ENCODE measurements at places on chromosomes 12 and 14. TPM values are rescaled to one million over a fixed set of nuclear protein-coding genes. Genes with fewer than 3 reads are reported as not detected.

PARP2 gene
- polyA plus RNA-seq = 2.9 TPM

OTOGL gene
- polyA plus RNA-seq = not detected

TAMALIN gene
- 0.63 TPM for polyA plus RNA-seq

GRCh38 chr12:82800185-82800584, 113.5 kb downstream of the TMTC2 start:
- H3K4me1 ChIP-seq = no peaks in the 10 kb centered on the region
- no peak overlapping the region for H3K4me3 ChIP-seq
- DNase-seq = no peak
- no peaks in the 10 kb centered on the region for H3K27me3 ChIP-seq
- peaks cover 6% of the 10 kb centered on the region for H3K36me3 ChIP-seq

- H3K27ac ChIP-seq = no peak overlapping the region
- H3K4me1 ChIP-seq = peaks cover 6% of the 10 kb centered on the region
- H3K36me3 ChIP-seq = peaks cover 92% of the 10 kb centered on the region
Measured at GRCh38 chr14:102902523-102903247, 19.8 kb upstream of the AMN start.

- no peaks in the 10 kb centered on the region for H3K27me3 ChIP-seq
- no peaks in the 10 kb centered on the region for H3K4me1 ChIP-seq
- DNase-seq = no peak
- H3K4me3 ChIP-seq = no peak overlapping the region
Measured at GRCh38 chr12:107486140-107486892, 199.3 kb upstream of the PWP1 start.

KRT81 gene
- polyA plus RNA-seq = not detected

DNA sequence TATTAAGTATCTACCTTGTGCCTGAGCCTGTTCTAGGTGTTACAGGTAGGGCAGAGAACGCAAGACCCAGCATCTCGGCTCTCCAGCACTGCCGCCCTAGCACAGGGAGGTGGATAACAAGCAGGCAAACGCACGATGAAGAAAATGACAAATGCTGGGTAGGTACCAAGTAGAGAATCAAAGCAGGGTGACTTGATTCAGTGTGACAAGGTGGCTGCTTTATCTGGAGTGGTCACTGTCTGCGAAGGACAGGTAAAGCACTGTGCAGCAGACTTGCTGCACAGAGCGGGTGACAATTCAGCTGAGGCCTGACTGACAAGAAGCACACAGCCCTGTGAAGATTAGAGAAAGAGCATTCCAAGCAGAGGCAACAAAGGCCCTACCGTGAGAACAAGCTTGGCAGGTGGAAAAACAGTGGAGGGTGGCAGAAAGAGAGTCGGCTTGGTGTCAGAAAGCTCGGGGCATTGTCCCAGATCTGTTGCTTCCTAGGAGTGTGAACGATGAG, 12.9 kb downstream of the PRKCH start:
- H3K27me3 ChIP-seq = no peaks in the 10 kb centered on the region
- no peak for DNase-seq
- no peak overlapping the region for H3K4me3 ChIP-seq
- peaks cover 15% of the 10 kb centered on the region for H3K4me1 ChIP-seq
- no peaks in the 10 kb centered on the region for H3K36me3 ChIP-seq

- no peaks in the 10 kb centered on the region for H3K4me1 ChIP-seq
- no peak for DNase-seq
- no peaks in the 10 kb centered on the region for H3K36me3 ChIP-seq
- no peak overlapping the region for H3K4me3 ChIP-seq
- H3K27me3 ChIP-seq = no peaks in the 10 kb centered on the region
Measured at GRCh38 chr14:63435204-63435603, 108.0 kb downstream of the PPP2R5E start.

- DNase-seq = no peak
- H3K4me3 ChIP-seq = no peak overlapping the region
- H3K4me1 ChIP-seq = peaks cover 7% of the 10 kb centered on the region
- H3K27ac ChIP-seq = no peak overlapping the region
- H3K36me3 ChIP-seq = no peaks in the 10 kb centered on the region
- H3K27me3 ChIP-seq = no peaks in the 10 kb centered on the region
Measured at GRCh38 chr12:19886639-19887064, 447.4 kb downstream of the AEBP2 start.

GRCh38 chr14:51564460-51564859, 87.2 kb upstream of the FRMD6 start:
- no peaks in the 10 kb centered on the region for H3K27me3 ChIP-seq
- no peaks in the 10 kb centered on the region for H3K36me3 ChIP-seq
- H3K4me3 ChIP-seq = no peak overlapping the region
- H3K27ac ChIP-seq = no peak overlapping the region
- no peaks in the 10 kb centered on the region for H3K4me1 ChIP-seq
- DNase-seq = no peak

GRCh38 chr12:87338681-87339080, 690.5 kb downstream of the C12orf50 start:
- H3K4me3 ChIP-seq = no peak overlapping the region
- H3K4me1 ChIP-seq = no peaks in the 10 kb centered on the region
- no peak overlapping the region for H3K27ac ChIP-seq

NPFF gene
- polyA plus RNA-seq = 0.79 TPM

DNA sequence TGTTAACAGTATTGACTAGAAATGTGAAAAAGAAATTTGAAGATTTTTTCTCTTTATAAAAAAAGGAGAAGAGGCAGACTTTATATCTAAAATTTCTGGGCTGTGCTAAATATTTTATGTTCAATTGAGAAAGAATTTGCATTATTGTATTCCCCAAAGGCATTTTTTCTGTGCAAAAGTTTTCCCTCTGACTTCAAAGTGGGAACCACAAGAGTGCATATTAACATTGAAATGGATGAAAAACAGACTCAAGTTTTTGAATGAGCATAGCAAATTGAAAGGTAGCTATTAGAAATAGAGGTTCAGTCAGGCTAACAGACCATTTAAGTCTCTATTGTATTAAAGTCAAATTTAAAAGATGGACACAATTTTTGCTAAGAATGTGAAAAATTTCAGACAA, 95.2 kb downstream of the RASSF9 start:
- H3K4me1 ChIP-seq = no peaks in the 10 kb centered on the region
- DNase-seq = no peak
- H3K36me3 ChIP-seq = no peaks in the 10 kb centered on the region
- H3K4me3 ChIP-seq = no peak overlapping the region
- H3K27me3 ChIP-seq = no peaks in the 10 kb centered on the region

REC8 gene
- polyA plus RNA-seq = 46.4 TPM

- no peaks in the 10 kb centered on the region for H3K36me3 ChIP-seq
- H3K27ac ChIP-seq = no peak overlapping the region
- peaks cover 20% of the 10 kb centered on the region for H3K4me1 ChIP-seq
- DNase-seq = no peak
Measured at GRCh38 chr14:22417914-22418313, 171.1 kb downstream of the DAD1 start.

GRCh38 chr12:132953771-132954170, 2.3 kb downstream of the ZNF605 start:
- no peak for DNase-seq
- peaks cover 28% of the 10 kb centered on the region for H3K36me3 ChIP-seq
- no peaks in the 10 kb centered on the region for H3K27me3 ChIP-seq
- H3K4me3 ChIP-seq = no peak overlapping the region

DNA sequence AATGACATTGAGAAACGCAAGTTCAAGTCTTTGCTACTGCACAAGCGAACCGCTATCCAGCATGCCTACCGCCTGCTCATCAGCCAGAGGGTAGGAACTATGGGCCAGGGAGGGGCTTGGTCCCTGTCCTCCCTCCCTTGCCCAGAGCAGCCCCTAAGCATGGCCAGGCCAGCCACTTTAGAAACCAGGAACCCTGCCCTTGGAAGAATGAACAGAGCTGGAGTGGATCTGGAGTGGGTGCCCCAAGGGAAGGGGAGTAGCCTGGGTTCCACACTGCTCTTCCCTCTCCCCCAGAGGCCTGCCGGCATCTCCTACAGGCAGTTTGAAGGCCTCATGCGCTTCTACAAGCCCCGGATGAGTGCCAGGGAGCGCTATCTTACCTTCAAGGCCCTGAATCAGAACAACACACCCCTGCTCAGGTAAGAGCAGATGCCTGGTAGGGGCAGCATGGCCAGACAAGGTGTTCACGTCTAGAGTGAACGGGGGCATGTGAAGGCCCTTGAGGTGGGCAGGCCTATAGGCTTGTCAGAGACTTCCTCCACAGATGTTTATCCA, 55.8 kb downstream of the TPCN1 start:
- H3K4me1 ChIP-seq = peaks cover 7% of the 10 kb centered on the region
- no peaks in the 10 kb centered on the region for H3K27me3 ChIP-seq
- no peak for DNase-seq
- no peak overlapping the region for H3K4me3 ChIP-seq
